ENCODE measurements at places on chromosomes 16 and 17.
A peak's percentile ranks its signal among the peaks of the same experiment; 100 is the strongest.

GRCh38 chr17:74380959-74381808 is 13.9 kb downstream of the GPR142 start:
- DNase-seq, result no peak

DNA sequence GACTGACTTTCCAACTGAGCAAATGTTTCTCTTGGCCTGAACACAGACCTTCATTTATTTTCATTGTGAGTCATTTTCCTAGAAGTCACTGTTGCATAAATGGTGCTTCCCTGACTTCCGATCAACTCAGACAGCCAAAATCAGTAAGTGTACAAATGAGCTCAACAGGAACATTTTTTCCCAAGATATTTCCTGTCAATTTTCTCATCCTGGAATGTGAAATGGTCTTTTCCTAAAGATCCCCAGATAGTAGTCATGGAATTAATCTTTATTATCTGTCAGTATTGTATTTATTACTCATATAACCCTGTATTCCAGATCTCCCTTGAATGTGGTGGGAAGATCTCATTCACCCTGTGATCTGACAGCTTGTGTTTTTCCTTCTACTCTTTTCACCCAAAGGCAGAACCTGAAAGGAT is 360.3 kb upstream of the KIF2B start:
- peak; percentile 45 for DNase-seq

- DNase-seq, result no peak
Observed at GRCh38 chr17:19554393-19554792, 20.7 kb downstream of the SLC47A1 start.

- no peak for DNase-seq
Observed at GRCh38 chr16:259814-260253, 15.9 kb downstream of the RGS11 start.

- DNase-seq, result no peak
Observed at GRCh38 chr17:35117984-35118383, 1.7 kb downstream of the RAD51D start.

- no peak for DNase-seq
Observed at GRCh38 chr17:5513628-5514027, 27.3 kb downstream of the MIS12 start.

- DNase-seq, result no peak
Observed at GRCh38 chr17:32288615-32289014, 23.0 kb downstream of the RHBDL3 start.

GRCh38 chr16:70476272-70477020 is 22.1 kb downstream of the FCSK start:
- DNase-seq, result peak; percentile 54

DNA sequence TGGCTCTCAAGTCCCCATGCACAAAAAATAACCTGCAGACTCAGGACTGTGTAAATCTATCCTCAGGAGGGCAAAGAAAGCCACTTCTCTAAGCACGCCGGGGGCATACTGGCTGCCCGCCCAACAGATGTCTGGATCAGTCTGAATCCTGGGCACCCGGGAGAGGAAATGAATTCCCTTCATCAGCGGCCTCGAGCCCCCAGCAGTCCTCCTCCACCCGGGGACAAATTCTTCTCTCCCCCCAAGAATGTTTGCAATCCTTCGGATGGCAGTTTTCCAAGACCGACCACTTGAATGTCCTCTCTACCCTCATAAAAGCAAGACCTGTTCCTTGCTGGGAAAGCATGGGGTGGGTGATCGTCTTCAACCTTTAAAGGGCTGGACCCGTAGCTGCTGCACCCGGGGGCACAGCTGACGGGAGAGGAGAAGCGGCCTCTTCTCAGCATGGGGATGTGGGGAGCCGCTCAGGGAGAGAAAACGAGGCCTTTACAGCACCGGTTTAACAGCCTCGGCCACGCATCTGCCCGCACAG is 9.4 kb upstream of the MAP2K3 start:
- peak; percentile 91 for DNase-seq

DNA sequence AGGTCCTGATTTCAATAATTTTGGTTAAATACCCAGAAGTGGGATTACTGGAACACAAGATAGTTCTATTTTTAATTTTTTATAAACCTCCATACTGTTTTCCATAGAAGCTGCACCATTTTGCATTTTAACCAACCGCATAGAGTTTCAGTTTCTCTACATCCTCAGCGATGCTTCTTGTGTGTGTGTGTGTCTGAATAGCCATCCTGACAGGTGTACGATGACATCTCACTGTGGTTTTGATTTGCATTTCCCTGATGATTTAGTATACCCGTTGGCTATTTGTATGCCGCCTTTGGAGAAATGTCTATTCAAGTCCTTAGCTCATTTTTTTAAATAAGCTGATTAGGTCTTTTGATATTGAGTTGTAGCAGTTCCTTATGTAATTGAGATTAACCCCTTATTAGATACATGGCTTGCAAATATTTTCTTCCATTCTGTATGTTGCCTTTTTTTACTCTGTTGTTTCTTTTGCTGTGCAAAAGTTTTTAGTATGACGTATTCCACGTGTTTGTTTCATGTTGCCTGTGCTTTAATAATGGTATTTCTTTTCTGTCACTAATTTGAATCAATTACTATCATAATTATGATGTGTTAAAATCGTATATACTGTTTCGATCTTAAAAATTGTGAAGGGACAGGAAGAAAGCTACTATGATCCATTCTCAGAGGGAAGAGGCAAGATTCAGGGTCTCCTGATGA is 227.2 kb upstream of the MON1B start:
- no peak for DNase-seq

GRCh38 chr17:59840329-59841090 is 52.2 kb downstream of the TUBD1 start:
- no peak for DNase-seq

GRCh38 chr17:1649844-1650501 is at the start of gene RILP:
Gene RILP, minus strand, starts transcription at chr17:1649866. Its CDS starts 62 bp downstream, at chr17:1649804.
- peak; percentile 32 for DNase-seq

All from tongue (tissue), 3 donors.